Osteoblast (primary cell): ENCODE measurements at places on chromosomes 2 and 18. TPM values are rescaled to one million over a fixed set of nuclear protein-coding genes. Genes with fewer than 3 reads are reported as not detected.

The SLC4A5 gene
- total RNA-seq: 0.36 and 2.7 TPM in 2 replicates

The LHCGR gene
- total RNA-seq: not detected in 2 replicates

The TBR1 gene
- under 0.01 TPM in 1 of 2 replicates, not detected in the other for total RNA-seq

The CFC1 gene
- not detected in 2 replicates for total RNA-seq

The IL36RN gene
- total RNA-seq: not detected in 2 replicates

The EVA1A gene
- 70.9 and 74.8 TPM in 2 replicates for total RNA-seq

The ATOH8 gene
- total RNA-seq: 18.6 and 35.1 TPM in 2 replicates

The FOXD4L1 gene
- under 0.01 and 0.29 TPM in 2 replicates for total RNA-seq

The PDE1A gene
- total RNA-seq: 42.0 and 69.2 TPM in 2 replicates

The DPY30 gene
- total RNA-seq: 30.4 and 41.3 TPM in 2 replicates

The GPR35 gene
- 1.1 and 1.5 TPM in 2 replicates for total RNA-seq

The KLHL41 gene
- 1.1 and 1.2 TPM in 2 replicates for total RNA-seq

The UGGT1 gene
- total RNA-seq: 67.8 and 80.0 TPM in 2 replicates

The RFTN2 gene
- 14.5 and 18.6 TPM in 2 replicates for total RNA-seq

The PXDN gene
- total RNA-seq: 307 and 324 TPM in 2 replicates

The SMAD2 gene
- 43.9 and 44.9 TPM in 2 replicates for total RNA-seq

The KCNF1 gene
- total RNA-seq: under 0.01 TPM in 1 of 2 replicates, not detected in the other

The IL36B gene
- not detected in 2 replicates for total RNA-seq

The LYPD1 gene
- 2.5 and 5.9 TPM in 2 replicates for total RNA-seq

The PCARE gene
- total RNA-seq: not detected in 2 replicates

The STARD6 gene
- not detected in 2 replicates for total RNA-seq

The LRRC30 gene
- total RNA-seq: not detected in 2 replicates

The MC4R gene
- under 0.01 TPM in 1 of 2 replicates, not detected in the other for total RNA-seq

The CPS1 gene
- total RNA-seq: 21.7 and 24.2 TPM in 2 replicates

The PAX8 gene
- total RNA-seq: 1.8 and 2.9 TPM in 2 replicates

The SLC8A1 gene
- 77.2 and 82.9 TPM in 2 replicates for total RNA-seq

The IL1R2 gene
- total RNA-seq: 0.36 and 0.88 TPM in 2 replicates

The ELP2 gene
- 125 and 140 TPM in 2 replicates for total RNA-seq
